ENCODE measurements at places on chromosomes 7 and 10.

- no peak for DNase-seq
Measured at GRCh38 chr7:44486693-44487092, 3.8 kb downstream of the NUDCD3 start.

DNA sequence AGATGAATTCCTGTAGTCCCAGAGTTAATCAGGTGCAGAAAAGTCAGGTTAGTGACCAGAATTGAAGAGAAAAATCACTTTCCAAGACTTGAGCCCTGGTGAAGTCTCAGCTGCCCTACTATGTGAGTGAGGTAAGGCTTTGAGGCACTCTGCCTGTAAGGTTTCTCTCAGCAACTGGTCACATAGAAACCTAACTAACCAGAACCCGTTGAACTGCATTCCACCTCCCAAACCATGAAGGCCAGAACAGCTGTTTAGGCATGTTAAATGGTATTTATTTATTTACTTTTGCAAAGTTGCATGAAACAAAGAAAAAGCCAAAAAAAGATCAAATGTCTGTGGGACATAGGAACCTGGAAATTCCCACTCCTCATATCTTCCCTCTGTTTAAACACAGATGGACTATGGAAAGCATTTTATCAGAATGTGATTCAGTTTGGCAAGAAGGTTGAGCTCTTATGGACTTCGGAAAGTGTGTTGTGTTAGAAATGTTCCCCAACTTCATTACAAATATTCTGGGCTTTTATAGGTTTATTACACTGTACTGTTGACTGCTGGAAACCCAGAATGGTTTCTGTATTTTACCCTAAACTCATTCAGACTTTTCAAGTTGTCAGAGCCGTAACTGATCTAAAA lies 12.8 kb upstream of the GPR85 start:
- DNase-seq = no peak

DNA sequence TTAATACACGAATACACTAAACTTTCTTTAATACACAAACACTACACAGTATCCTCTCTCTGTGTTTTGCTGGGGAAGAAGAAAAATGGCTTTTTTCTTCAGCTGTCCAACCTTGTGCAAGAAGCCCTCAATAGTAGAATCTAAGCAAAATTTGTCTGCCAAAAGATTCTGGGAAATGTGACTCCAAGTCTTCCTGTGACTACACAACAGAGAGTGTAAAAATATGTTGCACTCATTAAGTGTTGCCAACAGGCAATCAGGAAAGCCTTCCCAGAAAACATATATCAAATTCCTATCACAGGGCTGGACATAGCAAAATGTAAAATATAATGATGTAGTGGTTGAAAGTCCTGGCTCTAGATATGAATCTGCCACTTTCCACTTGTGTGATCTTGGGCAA lies 825.1 kb upstream of the ZWINT start:
- DNase-seq = no peak

DNA sequence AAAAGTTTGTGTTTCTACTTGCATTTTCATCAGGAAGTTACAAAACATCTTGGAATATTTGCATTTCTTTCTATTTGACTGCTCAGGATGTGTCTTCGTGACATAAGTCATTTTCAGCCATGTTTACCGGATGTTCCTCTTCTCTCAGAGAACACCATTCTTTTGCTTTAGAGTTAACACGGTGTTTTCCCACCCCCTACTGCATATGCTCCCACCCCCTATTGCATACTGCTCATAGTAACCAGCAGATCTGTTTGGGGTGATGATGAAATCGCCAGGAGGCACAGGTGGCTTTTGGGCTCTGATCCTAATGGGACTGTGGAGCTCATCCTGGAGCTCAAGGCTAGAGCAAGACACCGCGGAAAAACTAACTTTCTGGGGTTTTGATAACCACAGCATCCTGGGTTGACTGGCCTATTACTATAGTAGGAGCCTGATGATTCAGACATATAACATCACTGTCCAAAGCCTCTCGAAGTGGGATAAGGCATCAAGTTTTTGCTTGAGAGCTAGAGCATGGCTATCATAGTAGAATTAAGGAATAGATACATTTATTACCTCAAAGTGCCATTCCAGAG lies 65.1 kb upstream of the BET1 start:
- no peak for DNase-seq

DNA sequence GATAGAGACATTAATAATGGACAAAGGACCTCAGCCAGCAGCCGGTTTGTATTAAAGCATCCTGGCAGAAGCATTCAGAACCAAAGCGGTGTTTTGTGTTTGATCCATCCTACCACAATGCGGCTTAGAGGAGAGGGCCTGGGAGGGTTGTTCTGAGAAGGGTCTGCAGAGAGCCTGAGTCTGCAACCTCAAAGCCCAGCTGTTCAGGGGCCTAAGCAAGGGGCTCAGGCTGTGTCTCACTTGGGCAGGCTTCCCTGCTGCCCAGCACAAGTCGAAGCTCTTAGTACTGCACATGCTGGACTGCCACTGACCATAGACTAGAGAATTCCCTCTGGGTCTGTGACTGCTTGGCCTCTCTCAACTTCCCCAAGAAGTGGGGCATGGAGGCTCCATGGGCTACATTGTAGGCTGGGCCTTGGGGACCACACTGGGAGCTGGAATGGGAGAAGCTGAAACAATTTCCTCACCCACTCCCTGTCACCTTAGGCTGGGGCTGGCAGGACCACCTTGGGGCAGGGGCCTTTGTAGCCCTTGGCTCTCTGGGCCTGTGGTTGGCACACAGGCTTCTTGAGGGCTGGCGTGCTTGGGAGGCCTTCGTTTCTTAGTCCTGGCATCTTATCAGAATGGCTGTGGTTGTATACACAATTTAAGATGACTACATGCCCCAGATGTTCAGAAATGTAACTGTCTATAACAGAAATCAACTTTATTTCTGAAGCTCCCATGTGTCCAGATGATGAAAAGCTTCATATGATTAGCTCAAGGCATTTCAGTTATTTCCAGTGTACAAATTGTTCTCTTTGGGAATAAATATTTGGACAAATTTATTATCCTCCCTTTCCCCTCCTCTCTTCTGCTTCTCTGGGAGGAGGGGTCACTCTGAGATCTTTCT lies 44.5 kb downstream of the LRRC18 start:
- no peak for DNase-seq
